ENCODE measurements at places on chromosomes 3 and 15. TPM values are rescaled to one million over a fixed set of nuclear protein-coding genes. Genes with fewer than 3 reads are reported as not detected.

- H3K36me3 ChIP-seq, result no peaks in the 10 kb centered on the region
- no peaks in the 10 kb centered on the region for H3K27me3 ChIP-seq
- H3K4me1 ChIP-seq, result peaks cover 2% of the 10 kb centered on the region
- DNase-seq, result no peak
Observed at GRCh38 chr3:72127844-72128243, 342.9 kb upstream of the PROK2 start.

DNA sequence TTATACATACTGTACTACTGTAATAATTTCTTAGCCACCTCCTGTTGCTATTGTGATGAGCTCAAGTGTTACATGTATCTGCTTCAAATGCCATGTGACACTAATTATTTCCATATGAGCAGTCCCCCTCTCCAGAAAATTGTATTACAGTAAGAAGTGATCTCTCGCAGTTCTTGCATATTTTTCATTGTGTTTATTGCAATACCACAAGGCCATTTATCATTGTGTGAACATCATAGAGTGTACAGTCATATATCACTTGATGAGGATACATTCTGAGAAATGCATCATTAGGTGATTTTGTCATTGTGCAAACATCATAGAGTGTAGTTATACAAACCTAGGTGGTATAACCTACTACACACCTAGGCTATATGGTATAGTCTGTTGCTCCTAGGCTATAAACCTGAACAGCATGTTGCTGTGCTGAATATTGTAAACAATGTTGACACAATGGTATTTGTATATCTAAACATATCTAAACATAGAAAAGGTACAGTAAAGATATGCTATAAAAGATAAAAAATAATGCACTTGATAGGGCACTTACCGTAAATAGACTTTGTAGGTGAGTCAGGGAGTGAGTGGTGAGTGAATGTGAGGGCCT, 189.6 kb upstream of the MLF1 start:
- H3K36me3 ChIP-seq, result no peaks in the 10 kb centered on the region
- no peak for DNase-seq
- H3K4me3 ChIP-seq, result no peak overlapping the region
- H3K27ac ChIP-seq, result no peak overlapping the region

GRCh38 chr3:172836390-172836997, 86.0 kb downstream of the ECT2 start:
- DNase-seq, result no peak
- H3K27me3 ChIP-seq, result no peaks in the 10 kb centered on the region
- no peak overlapping the region for H3K4me3 ChIP-seq
- H3K27ac ChIP-seq, result no peak overlapping the region
- no peaks in the 10 kb centered on the region for H3K4me1 ChIP-seq

Gene UBP1
- 52.3 TPM for total RNA-seq

Gene CFAP100
- total RNA-seq, result not detected

Gene MYRIP
- total RNA-seq, result 4.8 TPM

DNA sequence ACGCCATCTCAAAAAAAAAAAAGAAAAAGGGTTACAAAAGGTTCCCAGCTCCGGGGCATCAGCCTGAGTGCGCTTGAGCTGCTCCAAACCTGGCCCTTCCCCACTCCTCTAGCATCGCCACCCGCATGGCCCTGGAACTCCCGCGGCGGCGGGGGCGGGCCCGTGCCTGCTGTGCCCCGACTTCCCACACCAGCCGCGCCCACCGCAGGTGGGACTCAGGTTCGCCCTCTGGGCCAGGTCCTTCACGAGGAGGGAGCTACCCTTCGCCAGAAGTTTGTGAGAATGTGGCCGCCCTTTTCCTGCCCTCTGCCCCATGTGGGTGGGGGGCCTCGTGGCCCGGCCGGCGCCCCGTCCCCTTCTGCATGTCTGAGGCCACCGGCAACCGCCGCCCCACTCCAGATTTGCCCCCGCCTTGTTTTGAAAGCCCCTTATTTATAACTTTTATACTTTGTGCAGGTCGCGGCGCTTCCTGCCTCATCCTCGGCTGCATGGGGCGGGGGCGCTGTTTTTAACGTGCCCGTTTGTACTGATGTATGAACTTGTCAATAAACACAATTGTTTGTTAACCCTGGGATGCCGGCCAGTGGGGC, 507 bp upstream of the JMJD7 start:
- H3K36me3 ChIP-seq, result no peaks in the 10 kb centered on the region
- H3K27me3 ChIP-seq, result no peaks in the 10 kb centered on the region
- H3K27ac ChIP-seq, result peak overlapping the region; percentile 79
- peaks cover 10% of the 10 kb centered on the region for H3K4me1 ChIP-seq

- H3K27ac ChIP-seq, result peak within 1 kb of the TSS; percentile 86
- no peaks in the 10 kb centered on the region for H3K36me3 ChIP-seq
- no peaks in the 10 kb centered on the region for H3K27me3 ChIP-seq
- H3K4me1 ChIP-seq, result peaks cover 9% of the 10 kb centered on the region
- peak within 1 kb of the TSS; percentile 41 for H3K4me3 ChIP-seq
Observed at GRCh38 chr3:172522871-172523818, at the start of gene TNFSF10. TSS of gene TNFSF10 (minus strand) at chr3:172523430. CDS start at chr3:172523384, 46 bp downstream.

DNA sequence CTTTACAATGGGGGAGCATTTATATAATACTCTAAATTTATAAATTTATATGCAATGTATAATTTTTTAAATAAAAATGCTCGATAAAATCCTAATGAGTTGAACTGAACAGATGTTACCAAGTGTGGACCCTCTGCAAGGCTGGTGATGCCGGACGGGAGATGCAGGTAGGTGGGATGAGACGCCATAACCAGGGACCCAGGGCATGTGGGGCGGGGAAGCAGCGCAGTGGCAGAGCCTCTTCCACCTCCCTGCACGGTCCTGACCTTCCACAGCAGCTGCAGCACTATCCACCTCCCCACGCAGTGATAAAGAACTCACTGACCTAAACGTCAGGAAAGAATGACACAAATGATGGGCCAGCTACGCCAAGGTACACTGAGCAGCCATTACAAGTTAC, 12.8 kb downstream of the PCSK6 start:
- H3K27me3 ChIP-seq, result no peaks in the 10 kb centered on the region
- H3K27ac ChIP-seq, result no peak overlapping the region
- no peak for DNase-seq
- H3K4me1 ChIP-seq, result no peaks in the 10 kb centered on the region
- H3K4me3 ChIP-seq, result no peak overlapping the region
- H3K36me3 ChIP-seq, result no peaks in the 10 kb centered on the region

Gene DUOXA2
- total RNA-seq, result not detected

DNA sequence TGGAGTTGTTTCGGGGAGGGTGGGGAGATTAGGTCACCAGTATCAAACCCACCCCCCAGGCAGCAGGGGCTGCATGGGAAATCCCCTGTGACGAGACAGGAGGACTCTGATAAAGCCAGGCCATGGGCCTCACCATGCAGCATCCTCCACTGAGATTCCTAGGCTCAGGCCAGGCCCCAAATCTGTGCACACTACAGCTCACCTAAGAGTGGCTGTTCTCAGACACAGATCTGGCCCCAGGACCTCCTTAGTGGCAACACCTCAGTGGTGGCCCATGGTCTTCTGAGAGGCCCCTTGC, 29.0 kb downstream of the PXYLP1 start:
- no peaks in the 10 kb centered on the region for H3K27me3 ChIP-seq
- DNase-seq, result no peak
- H3K4me1 ChIP-seq, result no peaks in the 10 kb centered on the region
- no peak overlapping the region for H3K4me3 ChIP-seq

DNA sequence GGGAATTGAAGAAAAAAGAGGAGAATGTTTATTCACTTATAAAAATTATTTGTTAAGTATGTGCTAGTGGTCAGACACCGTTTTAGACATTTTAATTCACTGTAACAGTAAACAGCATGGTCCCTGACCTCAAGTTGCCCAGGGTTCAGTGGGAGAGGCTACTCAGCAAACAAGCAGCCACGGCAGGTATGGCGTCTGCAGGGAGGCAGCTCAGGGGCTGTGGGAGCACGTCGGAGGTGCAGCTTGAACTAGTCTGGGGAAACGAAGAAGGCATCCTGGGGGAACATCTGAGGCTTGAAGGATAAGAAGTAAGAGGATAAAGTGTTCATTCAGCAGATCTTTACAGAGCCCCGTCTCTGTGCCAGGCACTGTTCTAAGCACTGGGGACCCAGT, 66.0 kb downstream of the CRTC3 start:
- no peak overlapping the region for H3K27ac ChIP-seq
- no peaks in the 10 kb centered on the region for H3K27me3 ChIP-seq
- no peaks in the 10 kb centered on the region for H3K36me3 ChIP-seq
- no peak overlapping the region for H3K4me3 ChIP-seq
- peaks cover 13% of the 10 kb centered on the region for H3K4me1 ChIP-seq

- H3K27me3 ChIP-seq, result no peaks in the 10 kb centered on the region
- peak; percentile 86 for DNase-seq
- no peak overlapping the region for H3K4me3 ChIP-seq
- peaks cover 18% of the 10 kb centered on the region for H3K4me1 ChIP-seq
- H3K36me3 ChIP-seq, result no peaks in the 10 kb centered on the region
Observed at GRCh38 chr3:14301558-14301957, 100.8 kb upstream of the SLC6A6 start.

- no peak overlapping the region for H3K4me3 ChIP-seq
- H3K27ac ChIP-seq, result no peak overlapping the region
- H3K36me3 ChIP-seq, result no peaks in the 10 kb centered on the region
- no peaks in the 10 kb centered on the region for H3K4me1 ChIP-seq
- no peak for DNase-seq
- H3K27me3 ChIP-seq, result no peaks in the 10 kb centered on the region
Observed at GRCh38 chr3:168002786-168003368, 92.8 kb downstream of the GOLIM4 start.

DNA sequence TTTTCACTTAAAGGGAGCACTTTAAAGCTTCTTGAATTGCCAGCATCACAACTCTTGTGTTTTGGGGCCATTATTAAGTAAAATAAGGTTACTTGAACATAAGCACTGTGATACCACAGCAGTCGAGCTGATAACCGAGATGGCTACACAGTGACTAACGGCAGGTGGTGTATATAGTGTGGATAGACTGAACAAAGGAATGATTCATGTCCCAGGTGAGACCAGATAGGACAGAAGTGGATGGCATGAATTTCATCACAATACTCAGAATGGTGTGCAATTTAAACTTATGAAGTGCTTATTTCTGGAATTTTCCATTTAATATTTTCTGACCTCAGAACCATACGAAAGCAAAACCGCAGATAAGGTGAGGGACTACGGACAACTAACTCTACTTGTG, 40.2 kb downstream of the PBRM1 start:
- H3K36me3 ChIP-seq, result peaks cover 2% of the 10 kb centered on the region
- H3K27me3 ChIP-seq, result no peaks in the 10 kb centered on the region
- no peaks in the 10 kb centered on the region for H3K4me1 ChIP-seq
- no peak for DNase-seq
- H3K4me3 ChIP-seq, result no peak overlapping the region

DNA sequence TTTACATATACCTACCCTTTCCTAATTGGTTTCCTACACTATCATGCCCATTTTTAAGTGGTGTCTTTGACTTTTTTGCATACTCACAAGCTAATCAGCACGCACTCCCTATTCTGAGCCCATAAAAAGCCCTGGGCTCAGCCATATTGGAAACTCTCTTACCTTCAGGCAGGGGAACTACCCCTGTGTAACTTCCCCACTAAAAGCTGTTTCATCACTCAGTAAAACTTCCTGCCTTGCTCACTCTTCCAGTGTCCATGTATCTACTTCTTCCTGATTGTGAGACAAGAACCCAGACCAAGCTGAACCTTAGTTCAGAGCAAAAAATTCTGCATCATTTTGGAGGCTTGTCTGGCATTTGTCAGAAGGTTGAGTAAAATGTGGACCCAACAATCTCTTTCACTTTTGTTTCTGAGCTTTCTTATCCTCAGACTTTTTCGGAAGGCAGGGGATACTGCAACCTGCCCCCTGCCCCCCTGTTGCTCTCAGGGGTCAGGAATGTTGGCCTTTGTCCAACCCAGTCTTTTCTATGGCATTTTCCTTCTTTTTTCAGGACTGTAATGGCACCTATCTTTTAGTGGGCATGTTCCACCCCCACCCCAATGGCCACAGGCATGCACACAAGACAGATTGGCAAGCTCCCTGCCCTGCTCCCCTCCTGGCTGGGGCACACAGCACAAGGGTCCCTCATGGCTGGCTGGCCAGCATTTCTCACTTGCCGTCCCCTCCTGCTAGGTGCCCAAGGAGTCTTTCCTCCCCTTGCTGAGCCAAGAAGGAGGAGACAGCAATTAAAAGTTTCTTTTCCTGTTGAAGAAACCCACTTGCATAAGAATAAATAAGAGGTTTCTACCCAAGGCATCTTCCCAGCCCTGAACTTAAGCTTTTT, 26.3 kb upstream of the TMEM45A start:
- no peaks in the 10 kb centered on the region for H3K27me3 ChIP-seq
- no peak overlapping the region for H3K27ac ChIP-seq
- H3K4me1 ChIP-seq, result no peaks in the 10 kb centered on the region
- no peak overlapping the region for H3K4me3 ChIP-seq
- no peak for DNase-seq

DNA sequence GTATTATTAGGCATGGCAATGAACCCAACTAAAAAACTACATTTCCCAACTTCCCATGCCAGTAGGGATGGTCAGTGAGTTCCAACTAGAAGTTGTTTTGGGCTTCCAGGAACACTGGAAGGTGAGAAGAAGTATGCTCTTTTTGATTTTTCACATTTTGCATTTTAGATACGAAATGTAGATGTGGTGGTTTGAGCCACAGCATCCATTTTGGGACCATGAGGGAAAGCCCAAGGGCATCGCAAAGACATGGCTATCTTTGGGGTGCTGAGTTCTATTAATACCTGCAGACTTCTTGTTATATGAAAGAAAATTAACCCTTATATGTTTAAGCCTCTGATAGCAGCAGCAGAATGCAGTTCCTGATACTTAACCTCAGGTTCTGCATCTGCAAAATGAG, 62.9 kb downstream of the PTPRG start:
- H3K4me1 ChIP-seq, result no peaks in the 10 kb centered on the region
- H3K27me3 ChIP-seq, result no peaks in the 10 kb centered on the region
- no peaks in the 10 kb centered on the region for H3K36me3 ChIP-seq
- H3K4me3 ChIP-seq, result no peak overlapping the region
- H3K27ac ChIP-seq, result no peak overlapping the region

GRCh38 chr3:141355242-141355641, 13.1 kb upstream of the ZBTB38 start:
- no peak for DNase-seq
- no peaks in the 10 kb centered on the region for H3K36me3 ChIP-seq
- no peak overlapping the region for H3K27ac ChIP-seq
- no peak overlapping the region for H3K4me3 ChIP-seq

Gene GOLGA8O
- total RNA-seq, result 7.7 TPM

- no peaks in the 10 kb centered on the region for H3K36me3 ChIP-seq
- DNase-seq, result no peak
Observed at GRCh38 chr15:58221591-58222241, 83.5 kb downstream of the AQP9 start.

Gene SRP14
- 428 TPM for total RNA-seq

Gene ASB14
- total RNA-seq, result not detected

Data from prostate gland (tissue), 2 donors.